ENCODE measurements at places on chromosomes 4 and X.

- DNase-seq: no peak
Observed at GRCh38 chrX:3351276-3351675, 4.8 kb upstream of the MXRA5 start.

GRCh38 chr4:77821775-77822174 lies 2.6 kb upstream of the CNOT6L start:
- DNase-seq: peak; percentile 41

GRCh38 chr4:176001151-176002006 lies 64.3 kb upstream of the WDR17 start:
- DNase-seq: no peak

DNA sequence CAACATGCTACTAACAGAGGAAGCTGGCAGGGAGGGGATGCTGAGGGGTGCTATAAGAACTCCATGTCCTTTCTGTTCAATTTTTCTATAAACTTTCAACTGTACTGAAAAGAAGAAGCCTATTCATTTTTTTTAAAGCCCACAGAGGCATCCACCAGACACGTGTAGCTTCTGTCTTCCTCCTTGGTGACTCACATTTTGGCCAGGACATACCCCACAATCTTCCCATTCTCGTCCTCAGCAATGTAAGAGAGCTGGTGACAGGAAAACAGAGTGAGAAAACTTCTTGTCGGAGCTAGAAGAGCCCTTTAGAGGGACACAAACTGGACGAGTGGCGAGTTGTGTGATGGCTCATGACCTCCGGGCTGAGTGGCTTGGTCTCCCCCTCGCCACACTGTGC lies 1.1 kb downstream of the NAA10 start:
- no peak for DNase-seq

DNA sequence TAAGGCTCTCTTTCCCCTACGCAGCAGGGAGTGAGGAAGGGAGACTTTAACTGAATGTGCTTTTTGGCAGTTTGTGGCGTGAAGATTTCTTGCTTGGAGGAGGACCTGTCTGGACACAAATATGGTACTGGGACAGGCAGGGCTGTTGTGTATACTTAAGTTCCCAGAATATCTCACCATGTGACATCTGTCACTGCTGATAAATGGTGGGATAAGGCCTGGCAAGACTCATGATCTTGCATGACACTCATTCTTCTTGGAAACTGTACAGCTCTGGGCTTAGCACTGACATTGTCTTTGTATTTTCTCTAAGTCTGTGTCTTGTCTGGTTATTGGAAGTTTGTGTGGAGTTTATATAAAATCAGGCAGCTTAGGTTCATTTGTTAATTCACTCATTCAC lies 93.1 kb downstream of the STK32B start:
- DNase-seq: no peak

DNA sequence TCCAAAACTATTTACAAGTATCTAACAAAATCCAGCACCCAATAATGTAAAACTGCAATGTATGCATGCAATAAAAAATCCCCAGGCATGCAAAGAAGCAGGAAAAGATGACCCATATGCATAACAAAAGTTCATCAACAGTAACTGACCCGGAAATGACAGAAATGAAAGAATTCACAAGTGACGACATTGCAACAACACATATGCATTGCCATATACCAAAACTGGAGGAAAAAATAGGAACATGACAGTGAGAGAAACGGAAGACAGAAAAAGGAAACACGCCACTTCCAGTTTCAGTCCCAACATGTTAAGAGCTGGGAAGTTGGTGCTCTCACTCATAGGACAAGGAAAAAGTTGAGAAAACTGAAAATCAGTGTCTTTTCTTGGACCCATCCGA lies 154.6 kb downstream of the EVC2 start:
- no peak for DNase-seq

DNA sequence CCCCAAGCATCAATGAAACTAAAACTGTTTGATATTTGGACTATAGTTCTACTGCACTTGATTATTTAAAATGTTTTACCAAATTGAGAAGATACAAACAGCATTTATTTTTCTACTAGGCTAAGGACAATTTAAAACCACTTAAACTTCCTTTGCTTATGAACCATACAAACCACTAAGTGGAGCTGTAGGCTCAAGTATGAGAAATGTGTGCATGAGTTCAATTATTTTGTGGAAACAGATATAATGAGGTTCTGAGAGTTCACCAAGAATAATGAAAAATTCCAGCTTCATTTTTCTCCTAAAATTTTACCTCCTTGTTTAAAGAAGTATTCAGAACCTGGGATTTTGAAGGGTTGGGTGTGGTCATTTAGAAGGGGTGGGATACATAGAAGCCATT lies 63.1 kb downstream of the SERPINA7 start:
- no peak for DNase-seq

DNA sequence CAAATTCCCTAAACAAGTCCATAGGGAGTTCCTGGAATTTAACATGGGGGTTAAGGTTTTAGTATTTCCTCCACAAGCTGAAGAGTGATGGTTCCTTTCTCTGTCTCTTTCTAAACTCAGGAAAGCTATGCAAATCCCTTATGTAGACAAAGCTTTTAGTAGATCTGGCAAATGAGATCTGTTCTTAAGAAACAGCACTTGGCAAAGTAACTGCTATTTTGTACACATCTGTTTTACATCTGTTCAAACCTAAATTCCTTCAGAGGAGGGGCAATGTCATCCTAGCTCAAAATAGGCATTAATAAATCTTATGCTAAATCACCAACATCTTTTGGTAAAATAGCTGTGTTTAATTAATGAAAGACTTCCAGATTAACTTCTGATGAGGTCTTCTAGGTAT lies 137.8 kb upstream of the TBC1D9 start:
- no peak for DNase-seq

GRCh38 chrX:35858906-35859305 lies 60.6 kb upstream of the CFAP47 start:
- DNase-seq: no peak

- DNase-seq: no peak
Observed at GRCh38 chr4:80183250-80184052, 13.9 kb upstream of the PRDM8 start.

DNA sequence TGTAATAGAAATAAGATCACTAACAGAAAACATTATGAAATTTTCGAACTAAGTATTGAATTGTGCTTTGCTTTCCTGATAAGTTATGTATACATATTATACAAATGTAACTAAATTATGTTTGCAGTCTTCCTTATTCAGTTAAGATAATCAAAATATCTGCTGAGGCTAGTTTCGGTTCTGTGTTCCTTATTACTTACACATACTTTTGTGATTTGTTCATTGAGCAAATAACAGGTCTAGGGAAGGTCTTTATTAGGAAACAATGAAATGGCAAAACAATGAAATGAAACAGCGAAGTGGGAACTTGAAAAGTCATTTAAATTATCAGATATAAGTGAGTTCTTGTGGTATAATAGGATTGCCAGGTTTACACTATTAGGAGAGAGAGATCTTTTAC lies 352.4 kb downstream of the GRIA2 start:
- no peak for DNase-seq

DNA sequence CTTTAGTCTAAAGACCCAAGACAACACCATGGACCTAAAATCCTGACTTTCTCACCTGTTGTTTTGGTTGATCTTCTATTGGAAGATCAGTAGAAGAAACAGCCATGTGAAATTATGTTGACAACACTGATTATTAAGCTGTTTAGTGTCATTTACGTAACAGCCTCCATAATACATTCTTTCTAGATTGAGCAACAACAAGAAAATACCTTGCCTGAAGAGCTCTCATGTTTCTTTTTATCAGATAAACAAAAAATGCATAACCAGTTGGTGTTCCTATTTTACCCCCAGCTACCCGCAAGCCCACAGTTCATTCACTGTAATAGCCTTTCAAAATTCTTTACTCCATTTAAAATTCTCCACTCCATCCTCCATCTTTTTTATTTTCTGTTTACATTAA lies 20.5 kb downstream of the GPC4 start:
- DNase-seq: no peak

- no peak for DNase-seq
Observed at GRCh38 chrX:106208154-106208553, 40.0 kb downstream of the PWWP3B start.

DNA sequence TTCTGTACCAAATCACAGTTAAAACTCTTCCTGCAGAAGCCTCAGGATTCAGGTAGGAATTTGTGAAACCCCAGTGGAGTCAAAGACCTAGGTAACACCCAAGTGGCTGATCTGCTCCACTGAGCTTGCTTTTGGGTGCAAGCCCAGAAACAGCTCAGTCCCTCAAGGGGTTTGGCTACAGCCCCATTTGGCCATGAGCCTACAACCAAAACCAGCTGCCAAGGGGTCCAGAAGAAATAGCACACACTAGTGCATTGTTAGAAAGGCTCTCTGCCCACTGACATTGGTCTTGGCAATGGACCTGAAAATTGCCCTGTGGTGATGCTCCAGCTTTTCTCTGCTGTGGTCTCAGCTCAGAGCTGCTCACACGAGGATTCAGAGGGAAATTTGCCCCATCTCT lies 577.4 kb upstream of the INTU start:
- no peak for DNase-seq

GRCh38 chr4:129966175-129966574 lies 870.2 kb downstream of the C4orf33 start:
- DNase-seq: no peak

DNA sequence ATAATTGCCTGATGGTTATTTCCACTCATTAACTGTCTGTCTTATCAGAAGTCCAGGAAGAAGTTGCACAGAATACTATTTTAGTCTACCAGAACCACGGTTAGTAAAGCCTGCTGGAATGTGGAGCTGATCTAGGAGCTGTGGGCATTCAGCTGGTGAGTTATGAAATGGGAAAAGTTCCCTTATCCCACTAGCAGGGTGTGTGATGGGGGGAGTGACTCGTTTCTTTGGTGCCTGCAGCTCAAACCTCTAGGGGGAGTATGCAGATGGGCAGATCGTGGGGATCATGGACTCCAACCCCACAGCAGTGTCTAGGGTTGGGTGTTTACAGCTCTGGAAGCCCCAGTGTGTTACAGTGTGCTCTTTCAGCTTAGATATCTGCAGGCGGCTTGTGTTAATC lies 305.7 kb upstream of the BOD1L1 start:
- DNase-seq: no peak

DNA sequence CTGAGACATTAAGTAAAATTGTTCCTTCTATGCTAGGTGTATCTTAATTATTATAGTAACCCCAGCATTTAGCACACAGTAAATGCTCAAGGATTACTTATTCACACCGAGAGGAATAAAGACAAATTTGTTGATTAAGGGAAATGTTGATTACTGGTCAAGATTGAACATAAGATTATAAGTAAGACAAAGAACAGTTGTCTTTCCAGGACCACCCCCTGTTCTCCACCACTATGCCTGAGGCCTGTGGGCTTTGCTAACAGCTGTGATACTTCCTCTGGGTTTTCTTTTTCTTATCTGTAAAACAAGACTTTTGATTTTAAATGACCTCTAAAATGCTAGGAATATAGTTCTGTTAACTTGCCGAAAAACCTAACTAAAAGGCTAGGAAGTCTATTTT lies 128.0 kb downstream of the DCLK2 start:
- no peak for DNase-seq

DNA sequence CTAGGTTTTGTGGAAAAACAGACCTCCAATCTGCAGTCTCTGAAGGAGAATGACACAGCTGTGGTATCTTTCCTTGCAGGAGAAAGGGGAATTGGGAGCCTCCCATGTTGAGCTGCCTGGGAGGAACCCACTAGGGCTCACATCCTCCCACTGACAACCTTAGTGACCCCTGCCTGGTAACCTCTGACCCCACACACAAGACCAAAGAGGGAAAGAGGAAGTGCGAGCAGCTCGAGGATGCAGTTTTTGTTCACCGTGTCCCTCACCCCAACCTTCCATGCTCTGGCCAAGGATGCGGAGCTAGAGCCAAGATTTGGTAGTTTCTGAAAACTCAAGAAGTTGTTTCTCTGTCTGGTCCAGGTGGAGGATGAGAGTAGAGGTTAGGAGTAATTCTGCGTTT lies 5.4 kb upstream of the ZXDA start:
- DNase-seq: no peak

DNA sequence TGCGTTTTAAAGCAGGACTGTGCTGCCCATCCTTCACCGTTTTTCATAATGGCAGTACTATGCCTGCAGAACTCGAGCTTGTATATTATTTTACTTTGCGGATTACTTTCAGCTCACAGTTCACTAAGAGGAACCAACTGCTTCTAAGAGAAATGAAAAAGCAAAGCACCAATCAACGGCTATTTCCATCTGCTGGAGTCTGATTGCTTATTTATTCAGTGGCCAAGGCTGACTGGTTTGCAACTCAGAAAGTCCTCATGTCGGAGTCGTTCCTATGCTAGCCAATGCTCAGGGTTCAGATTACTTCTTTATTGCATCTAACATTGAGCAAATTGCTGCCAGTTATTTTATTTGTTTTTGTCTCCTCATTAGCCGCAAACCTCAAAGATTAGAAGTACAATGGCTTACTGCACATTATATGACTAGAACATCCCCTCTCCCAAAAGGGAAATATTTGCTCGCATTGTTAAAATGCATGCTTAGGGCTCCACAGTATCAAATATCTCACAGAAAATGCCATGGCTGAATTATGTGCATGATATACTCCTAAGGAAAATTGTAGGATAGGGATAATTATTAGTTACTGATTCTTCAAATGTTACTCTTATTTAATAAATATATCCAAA lies 1628.2 kb upstream of the ADGRL3 start:
- no peak for DNase-seq

GRCh38 chr4:77367638-77368037 lies 210.6 kb downstream of the CCNG2 start:
- no peak for DNase-seq
